NCI-H526 treated with DMSO at 0.1 percent for 48 hours (cell line): ENCODE measurements at places on chromosomes 2 and 18.

DNA sequence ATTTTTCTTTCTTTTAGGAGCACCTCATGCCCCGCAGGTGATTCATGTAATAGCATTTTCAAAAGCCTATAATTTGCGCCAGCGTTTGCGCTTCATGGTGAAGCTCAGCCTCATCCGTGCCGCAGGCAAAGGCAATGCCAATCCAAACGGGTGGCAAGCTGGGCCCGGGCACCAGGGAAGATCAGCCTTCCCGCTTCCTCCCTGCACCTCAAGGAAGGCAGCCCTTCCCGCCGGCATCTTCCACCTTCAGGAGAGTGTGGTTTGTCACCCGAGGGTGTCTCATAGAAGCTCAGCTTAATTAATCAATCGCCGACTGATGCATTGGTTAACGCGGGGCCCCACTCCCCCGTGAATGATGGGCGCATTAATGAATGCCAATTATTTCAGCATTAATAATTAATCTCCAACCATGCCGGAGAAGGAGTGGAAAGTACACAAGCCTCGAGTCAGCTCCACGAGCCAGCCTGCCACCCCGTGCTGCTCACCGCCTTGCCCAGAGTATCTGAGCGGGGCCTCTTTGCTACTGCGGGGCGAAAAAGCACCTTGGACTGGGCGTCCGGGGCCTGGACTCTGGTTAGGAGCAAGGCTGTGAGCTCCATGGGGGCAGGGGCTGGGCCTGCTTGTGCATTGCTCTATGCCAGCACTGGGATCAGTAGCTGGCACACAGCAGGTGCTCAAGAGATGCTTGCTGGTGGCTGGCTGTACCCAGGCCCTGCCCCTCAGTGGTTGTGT is 13.0 kb downstream of the INHBB start:
- DNase-seq = no peak

DNA sequence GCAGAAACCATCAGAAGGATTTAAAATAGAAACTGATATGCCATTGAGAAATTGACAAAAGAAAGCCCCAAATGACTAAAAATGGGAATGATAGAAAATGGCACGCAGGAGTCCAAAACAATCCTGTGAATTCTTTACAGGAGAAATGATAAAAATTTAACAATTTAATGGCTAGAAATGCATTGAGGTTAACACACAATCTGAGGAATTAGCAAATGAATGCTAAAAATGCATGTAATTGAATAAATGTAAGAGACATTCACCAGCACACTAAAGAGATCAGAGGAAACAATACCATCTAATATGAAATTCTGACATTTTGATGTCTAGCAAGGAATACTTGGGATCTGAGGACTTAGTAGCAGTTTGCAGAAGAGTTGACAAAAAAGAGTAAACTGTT is 37.0 kb downstream of the MARCHF4 start:
- no peak for DNase-seq

- DNase-seq = no peak
Observed at GRCh38 chr2:170177950-170178781, at the start of gene MYO3B. Gene MYO3B (plus strand): TSS chr2:170178147. CDS start chr2:170178288, 141 bp downstream.

- no peak for DNase-seq
Observed at GRCh38 chr18:61699397-61700110, 193.3 kb downstream of the RNF152 start.

DNA sequence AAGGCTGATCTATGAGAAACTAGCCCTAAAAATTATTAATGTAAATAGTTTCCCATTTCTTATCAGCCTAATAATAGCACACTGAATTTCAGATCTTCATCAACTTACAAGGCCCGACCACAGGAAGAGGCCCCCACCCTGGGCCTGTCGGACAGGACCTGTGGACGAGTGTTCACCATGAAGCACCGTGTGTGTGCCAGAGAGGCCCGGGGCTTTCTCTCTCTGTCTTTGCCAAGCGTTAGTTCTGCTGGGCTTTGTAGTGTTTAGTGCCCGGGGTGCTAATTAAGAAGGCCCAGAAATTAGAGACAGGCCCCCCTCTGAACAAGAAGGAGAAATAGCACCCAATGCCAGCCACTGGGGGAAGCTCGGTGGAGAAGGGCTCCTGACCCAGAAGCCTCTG is 265.7 kb downstream of the TWIST2 start:
- no peak for DNase-seq

- DNase-seq = no peak
Observed at GRCh38 chr2:5125017-5125730, 567.0 kb upstream of the SOX11 start.

- no peak for DNase-seq
Observed at GRCh38 chr2:71555798-71556454, 102.6 kb downstream of the DYSF start.

GRCh38 chr2:29657674-29658073 is 263.7 kb downstream of the ALK start:
- DNase-seq = no peak

DNA sequence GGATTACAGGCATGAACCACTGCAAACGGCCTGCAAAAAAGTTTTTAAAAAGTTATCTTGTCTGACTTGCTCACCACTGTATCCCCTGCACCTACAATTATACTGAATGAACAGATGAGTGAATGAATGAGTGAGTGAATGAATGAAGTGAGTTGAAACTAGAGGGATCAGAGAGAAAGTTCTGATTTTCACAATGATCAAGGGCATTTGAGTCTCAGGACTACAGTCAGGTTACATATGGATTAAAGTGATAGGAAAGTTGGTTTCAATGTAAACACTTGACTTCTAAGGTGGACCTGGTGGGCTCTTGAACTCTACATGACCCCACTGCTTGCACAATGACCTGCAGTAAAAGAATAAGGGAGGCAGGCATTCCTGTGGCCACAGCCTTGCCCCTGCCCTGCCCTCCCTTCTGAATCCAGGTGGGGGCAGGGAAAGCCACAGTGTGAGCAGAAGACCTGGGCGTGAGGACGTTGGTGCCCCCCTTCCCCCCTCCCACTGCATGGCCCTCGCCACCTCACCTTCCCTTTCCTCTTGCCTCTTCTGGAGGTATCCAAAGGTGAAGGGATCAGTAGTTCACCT is 10.7 kb downstream of the C2orf80 start:
- DNase-seq = no peak

DNA sequence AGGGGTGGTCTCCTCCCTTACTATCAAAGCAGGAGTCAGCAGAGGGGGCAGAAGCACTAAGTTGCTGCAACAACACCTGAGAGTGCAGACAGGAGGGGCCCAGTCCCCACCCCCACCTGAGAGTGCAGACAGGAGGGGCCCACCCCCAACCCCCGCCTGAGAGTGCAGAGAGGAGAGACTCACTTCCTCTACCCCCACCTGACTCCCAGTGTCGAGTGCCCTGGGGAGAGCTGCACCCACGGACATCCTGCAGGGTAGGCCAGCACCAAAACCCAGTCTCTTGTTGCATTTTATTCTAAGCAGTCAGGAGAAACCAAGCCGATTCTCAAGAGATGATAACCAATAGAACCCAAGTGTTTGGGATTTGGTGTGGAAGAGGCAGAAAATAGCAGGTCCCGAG is 78.4 kb downstream of the NAPG start:
- no peak for DNase-seq

- DNase-seq = no peak
Observed at GRCh38 chr2:73998451-73998850, 13.7 kb downstream of the TET3 start.

- no peak for DNase-seq
Observed at GRCh38 chr2:108612153-108612513, 77.9 kb downstream of the LIMS1 start.

- DNase-seq = no peak
Observed at GRCh38 chr2:156125018-156125417, 207.5 kb downstream of the NR4A2 start.

DNA sequence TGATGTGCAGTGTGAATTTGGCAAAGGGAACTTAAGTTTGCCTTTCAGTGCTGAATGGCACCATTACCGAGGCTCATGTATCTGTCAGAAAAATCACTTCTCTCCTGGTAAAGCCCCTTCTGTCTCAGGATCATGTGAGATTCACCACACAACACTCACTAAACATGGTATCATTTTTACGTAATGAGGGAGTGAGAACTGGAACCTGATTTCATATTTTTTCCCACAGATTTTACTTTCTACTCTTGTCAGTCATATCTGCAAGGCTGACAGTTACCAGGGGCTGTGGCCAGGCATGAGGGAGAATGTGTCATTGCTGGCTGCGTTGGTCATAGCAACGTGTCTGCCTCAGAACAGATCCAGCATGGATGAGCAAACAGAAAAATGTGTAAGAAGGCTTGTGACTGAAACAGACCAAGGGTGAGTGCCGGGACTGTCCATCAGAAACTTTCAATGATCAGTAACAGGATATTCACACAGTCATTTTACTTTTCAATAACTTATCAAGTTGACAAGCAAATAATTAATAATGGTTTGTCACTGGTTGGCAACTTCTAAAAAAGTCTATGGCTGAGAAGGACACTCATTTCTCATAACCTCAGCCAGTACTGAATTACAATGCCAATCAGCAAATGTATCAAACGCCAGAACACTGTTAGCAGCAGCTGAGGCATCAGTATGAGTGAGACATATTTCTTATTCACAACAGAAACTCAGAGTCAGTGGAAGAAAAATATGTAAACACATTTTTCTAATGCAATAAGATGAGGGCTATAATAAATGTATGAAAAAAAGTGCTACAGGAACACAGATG is 100.5 kb downstream of the CDC42EP3 start:
- DNase-seq = no peak

DNA sequence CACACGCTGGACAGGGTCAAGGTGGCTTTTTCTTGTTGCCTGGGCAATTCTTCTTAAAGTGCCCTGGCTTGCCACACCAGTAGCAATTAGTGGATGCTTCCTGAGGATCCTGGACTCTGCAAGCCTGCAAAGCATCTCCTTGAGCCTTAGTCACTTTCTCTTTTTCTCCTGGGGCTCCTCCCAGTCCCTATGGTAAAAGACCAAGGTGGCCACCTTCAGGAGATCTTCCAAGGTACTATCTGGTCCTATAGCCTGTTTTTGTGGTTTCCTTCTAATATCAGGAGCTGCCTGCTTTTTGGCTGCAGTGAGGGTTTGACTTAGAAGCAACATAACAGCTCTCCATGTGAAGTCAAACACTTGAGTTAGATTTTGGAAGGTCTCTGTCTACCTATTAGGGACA is 33.3 kb upstream of the GMCL1 start:
- DNase-seq = no peak

GRCh38 chr2:13046557-13047165 is 329.9 kb downstream of the TRIB2 start:
- no peak for DNase-seq

DNA sequence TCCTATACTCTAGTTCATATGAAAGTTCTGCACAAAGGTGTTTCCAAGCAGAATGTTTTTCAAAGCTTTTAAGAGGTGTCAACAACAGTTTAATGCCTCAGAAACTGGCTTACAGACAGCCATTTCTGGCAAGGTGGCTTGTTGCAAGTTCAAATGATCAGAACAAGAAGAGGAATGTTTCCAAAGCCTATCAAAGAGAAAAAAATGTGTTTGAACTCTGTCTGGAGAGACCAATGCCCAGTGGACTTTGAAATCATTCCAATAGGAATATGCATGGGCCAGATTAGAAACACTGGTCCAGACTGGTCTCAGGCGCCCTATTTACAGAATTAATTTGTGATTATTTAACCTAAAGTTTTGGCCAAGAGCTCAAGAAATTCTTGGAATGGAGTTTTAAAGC is 106.2 kb downstream of the CPS1 start:
- DNase-seq = no peak

DNA sequence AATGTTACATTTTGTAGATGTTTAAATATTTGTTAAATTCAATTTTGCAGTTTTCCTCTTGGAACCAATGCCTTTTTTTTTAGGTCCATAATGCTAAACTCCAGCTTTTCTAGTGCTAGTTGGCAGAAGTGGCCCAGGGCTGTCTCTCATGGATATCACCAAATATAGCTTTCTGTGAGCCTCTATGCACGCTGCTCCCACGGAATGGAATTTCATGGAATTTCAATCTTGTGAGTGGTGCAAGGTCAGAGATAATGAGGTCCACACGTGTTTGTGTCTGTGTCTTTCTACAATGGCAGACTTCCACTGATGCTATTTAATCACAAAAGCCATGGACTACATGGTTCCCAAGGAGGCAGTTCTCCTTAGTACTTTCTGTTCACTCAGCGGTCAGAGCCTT is 191.5 kb upstream of the PARD3B start:
- DNase-seq = no peak

DNA sequence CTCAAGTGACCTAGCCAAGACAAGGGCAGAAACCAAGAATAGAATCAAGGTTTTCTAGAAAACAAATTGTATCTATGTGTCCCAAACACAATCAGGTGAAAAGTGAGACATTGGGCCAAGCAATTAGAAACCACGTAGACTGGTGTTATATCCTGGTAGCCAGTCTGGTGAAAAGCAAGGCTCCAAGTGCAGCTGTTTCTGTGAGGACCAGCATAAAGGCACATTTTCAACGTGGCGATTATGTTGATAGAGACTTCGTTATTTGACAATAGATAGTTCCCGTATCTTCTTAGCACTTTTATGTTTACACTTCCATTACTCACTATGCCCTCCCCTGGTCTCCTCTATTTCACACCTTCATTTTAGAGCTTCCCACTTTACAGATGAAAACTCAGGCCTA is 103.2 kb upstream of the ZFP36L2 start:
- no peak for DNase-seq

DNA sequence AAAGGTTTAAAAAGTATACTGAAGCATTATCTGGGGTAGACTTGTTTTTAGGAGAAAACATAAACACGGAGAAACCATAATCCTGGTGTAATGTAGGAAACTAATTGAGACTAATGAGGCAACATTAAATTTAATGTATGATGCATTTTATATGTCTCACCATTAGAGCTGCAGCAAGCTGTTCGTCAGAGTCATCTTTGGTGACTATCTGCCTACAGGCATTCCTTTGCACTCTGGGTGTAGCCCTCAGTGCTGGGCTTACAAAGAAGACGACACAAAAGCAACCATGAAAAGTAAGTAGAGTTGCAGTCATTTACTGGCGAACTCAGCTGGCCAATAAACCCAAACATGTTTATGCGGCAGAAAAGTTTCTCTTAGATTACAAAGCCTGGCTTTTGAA is 415.3 kb upstream of the ZEB2 start:
- no peak for DNase-seq

- DNase-seq = no peak
Observed at GRCh38 chr2:126678269-126679065, 22.5 kb downstream of the GYPC start.

- DNase-seq = no peak
Observed at GRCh38 chr18:9552191-9552590, 62.2 kb downstream of the PPP4R1 start.

GRCh38 chr18:11269257-11269656 is 119.9 kb upstream of the PIEZO2 start:
- DNase-seq = no peak

DNA sequence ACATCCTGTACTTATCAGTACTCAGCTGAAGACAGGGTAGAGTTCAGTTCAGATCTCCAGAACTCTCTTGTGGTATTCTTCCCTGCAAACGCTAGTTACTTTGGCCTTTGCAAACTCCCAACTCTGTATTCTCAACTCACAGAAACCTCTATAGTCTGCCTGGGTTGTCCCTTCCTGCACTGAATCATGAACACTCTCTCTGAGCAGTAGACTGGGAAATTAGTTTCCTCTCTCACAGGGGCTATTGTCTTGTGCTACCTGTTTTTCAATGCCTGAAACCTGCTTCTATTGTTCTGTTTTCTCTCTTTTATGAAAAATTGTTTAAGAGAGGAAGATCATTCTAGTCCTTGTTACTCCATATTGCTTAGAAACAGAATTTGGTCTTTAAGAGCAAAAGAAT is 134.7 kb downstream of the VIT start:
- no peak for DNase-seq
